ENCODE measurements at places on chromosomes 3 and 15.

GRCh38 chr15:88028024-88028423 is 228.5 kb downstream of the NTRK3 start:
- no peak for DNase-seq

DNA sequence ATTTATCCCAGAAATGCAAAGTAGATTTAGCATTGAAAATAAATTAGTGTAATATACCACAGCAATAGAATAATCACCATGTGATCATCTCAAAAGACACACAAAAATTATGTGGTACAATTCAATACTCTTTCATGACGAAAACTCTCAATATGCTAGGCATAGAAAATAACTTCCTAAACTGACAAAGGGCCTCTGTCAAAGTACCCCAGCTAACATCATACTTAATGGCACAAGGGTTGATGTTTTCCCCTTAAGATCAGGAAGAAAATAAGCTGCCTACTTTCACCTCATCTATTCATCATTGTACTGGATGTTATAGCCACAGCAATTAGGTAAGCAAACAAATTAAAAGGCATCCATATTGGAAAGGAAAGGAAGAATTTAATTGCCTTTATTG is 22.7 kb upstream of the NIPA2 start:
- DNase-seq: no peak

- no peak for DNase-seq
Measured at GRCh38 chr3:129992781-129993180, 18.3 kb downstream of the TRH start.

GRCh38 chr3:187264911-187265310 is 26.6 kb downstream of the MASP1 start:
- no peak for DNase-seq

DNA sequence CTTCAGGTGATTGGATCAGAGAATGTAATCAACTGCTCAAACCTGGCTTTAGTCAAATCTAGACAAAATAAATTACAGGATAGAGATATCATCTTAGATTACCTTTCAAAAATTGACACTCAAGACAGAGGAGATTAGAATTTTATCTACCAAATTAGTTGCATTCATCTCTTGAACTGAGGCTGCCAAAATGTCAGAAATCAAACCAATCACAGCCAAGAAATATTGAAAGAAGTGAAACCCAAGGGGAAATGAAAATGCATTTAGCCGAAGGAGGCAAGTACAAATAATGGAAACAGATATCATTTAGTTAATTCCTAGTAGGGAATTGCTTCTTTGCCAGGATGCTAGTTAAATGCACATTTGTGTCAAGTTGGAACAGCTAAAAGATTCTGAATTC is 261.1 kb upstream of the PDZRN3 start:
- no peak for DNase-seq

GRCh38 chr15:42413920-42414319 is 54.6 kb downstream of the CAPN3 start:
- DNase-seq: no peak

- no peak for DNase-seq
Measured at GRCh38 chr3:51928438-51928837, 13.3 kb downstream of the RRP9 start.
